ENCODE measurements at places on chromosomes 2 and 18.
A peak's percentile ranks its signal among the peaks of the same experiment; 100 is the strongest.

DNA sequence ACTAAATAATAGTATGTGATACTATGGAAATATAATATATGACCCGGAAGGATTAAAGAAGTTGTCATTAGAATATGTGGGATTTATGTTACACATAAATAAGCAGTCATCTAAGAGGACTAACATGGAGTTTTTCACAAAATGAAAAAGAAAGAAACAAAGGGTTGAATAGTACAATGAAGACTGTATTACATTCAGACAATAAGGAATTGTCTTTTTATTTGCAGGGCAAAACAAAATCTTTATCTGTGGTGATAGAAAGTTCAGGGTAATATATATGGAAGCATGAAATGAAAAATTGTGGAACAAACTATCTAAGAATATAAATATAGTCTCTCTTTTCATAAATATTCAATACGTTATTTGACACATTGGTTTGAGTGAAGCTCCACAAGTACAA is 5.8 kb downstream of the ERMN start:
- H3K4me1 ChIP-seq: no peaks in the 10 kb centered on the region
- no peak overlapping the region for H3K27ac ChIP-seq
- no peak overlapping the region for H3K4me3 ChIP-seq
- H3K27me3 ChIP-seq: no peaks in the 10 kb centered on the region
- H3K36me3 ChIP-seq: peaks cover 9% of the 10 kb centered on the region

- H3K27me3 ChIP-seq: no peaks in the 10 kb centered on the region
- no peak for DNase-seq
- H3K4me3 ChIP-seq: no peak overlapping the region
- no peak overlapping the region for H3K27ac ChIP-seq
These were observed 164.1 kb downstream of the GREB1L start for GRCh38 chr18:21406116-21406515.

DNA sequence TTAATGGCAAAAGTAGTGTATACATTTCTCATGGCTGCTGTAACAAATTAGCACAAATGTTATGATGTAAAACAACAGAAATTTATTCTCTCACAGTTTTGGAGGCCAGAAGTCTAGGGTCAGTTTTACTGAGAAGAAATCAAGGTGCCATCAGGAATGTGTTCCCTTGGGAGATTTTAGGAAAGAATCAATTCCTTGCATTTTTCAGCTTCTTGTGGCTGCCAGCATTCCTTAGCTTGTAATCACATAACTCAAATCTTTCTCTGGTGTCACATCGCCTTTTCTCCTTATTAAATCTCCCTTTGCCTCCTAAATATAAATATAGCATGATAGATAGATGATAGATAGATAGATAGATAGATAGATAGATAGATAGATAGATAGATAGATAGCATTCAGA is 307.0 kb upstream of the REG3G start:
- H3K4me3 ChIP-seq: no peak overlapping the region
- no peaks in the 10 kb centered on the region for H3K4me1 ChIP-seq
- H3K27me3 ChIP-seq: no peaks in the 10 kb centered on the region

DNA sequence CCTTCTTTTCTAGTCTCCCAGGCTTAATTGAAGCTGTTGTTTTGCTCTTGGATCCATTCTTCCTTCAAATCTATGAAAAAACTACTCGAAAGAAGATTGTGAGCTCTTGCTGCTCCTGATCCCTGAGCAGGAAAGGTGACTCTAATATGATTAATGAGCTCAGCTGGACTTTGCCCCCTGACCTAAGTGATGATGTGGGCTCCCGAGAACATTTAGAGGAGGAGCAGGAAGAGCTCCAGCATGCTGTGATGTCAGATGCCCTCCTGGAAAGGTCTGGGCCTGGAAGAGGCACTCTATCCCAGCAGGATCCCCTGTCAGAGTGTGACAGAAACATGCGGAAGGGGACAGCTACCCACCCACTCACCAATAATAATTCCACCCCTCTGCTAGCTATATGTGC is 117.9 kb upstream of the PELI1 start:
- no peaks in the 10 kb centered on the region for H3K27me3 ChIP-seq
- H3K4me1 ChIP-seq: peaks cover 6% of the 10 kb centered on the region
- no peak overlapping the region for H3K27ac ChIP-seq
- DNase-seq: no peak
- H3K36me3 ChIP-seq: no peaks in the 10 kb centered on the region
- no peak overlapping the region for H3K4me3 ChIP-seq

DNA sequence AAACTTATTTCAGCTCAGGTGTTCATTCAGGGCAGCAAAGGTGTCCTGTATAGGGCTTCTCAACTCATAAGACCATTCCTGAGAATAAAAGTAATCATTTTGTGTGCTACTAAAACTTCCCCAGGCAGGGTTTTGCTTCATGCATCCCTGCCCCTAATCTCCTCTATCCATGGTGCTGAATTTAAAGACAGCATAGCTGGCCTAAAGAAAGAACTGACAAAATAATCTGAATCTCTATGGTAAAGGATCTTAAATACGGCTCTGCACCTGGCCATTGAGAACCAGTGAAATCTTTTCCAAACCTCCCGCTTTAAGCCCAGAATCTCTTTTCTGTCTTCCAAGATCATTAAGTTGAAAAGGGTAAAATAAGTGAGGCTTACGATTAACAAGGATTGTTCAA is 292.1 kb upstream of the KLHL29 start:
- H3K4me1 ChIP-seq: no peaks in the 10 kb centered on the region
- no peak overlapping the region for H3K4me3 ChIP-seq
- no peaks in the 10 kb centered on the region for H3K27me3 ChIP-seq
- H3K27ac ChIP-seq: no peak overlapping the region

GRCh38 chr2:37985333-37985732 is 60.2 kb downstream of the RMDN2 start:
- H3K36me3 ChIP-seq: no peaks in the 10 kb centered on the region
- H3K4me1 ChIP-seq: peaks cover 4% of the 10 kb centered on the region
- no peak overlapping the region for H3K4me3 ChIP-seq
- H3K27ac ChIP-seq: no peak overlapping the region
- no peaks in the 10 kb centered on the region for H3K27me3 ChIP-seq

GRCh38 chr2:104872866-104873688 is 19.2 kb downstream of the POU3F3 start:
- no peaks in the 10 kb centered on the region for H3K36me3 ChIP-seq
- peaks cover 14% of the 10 kb centered on the region for H3K4me1 ChIP-seq
- peaks cover 30% of the 10 kb centered on the region for H3K27me3 ChIP-seq
- H3K4me3 ChIP-seq: peak overlapping the region; percentile 0

GRCh38 chr2:140076164-140076563 is 1296.0 kb upstream of the NXPH2 start:
- no peaks in the 10 kb centered on the region for H3K27me3 ChIP-seq
- no peaks in the 10 kb centered on the region for H3K36me3 ChIP-seq
- no peak overlapping the region for H3K4me3 ChIP-seq
- H3K27ac ChIP-seq: no peak overlapping the region

GRCh38 chr2:212892193-212892592 is 259.2 kb downstream of the IKZF2 start:
- H3K27ac ChIP-seq: no peak overlapping the region
- no peaks in the 10 kb centered on the region for H3K27me3 ChIP-seq
- no peaks in the 10 kb centered on the region for H3K4me1 ChIP-seq
- peak; percentile 23 for DNase-seq
- H3K36me3 ChIP-seq: no peaks in the 10 kb centered on the region

GRCh38 chr2:142142595-142142994 is 11.8 kb upstream of the LRP1B start:
- H3K4me1 ChIP-seq: no peaks in the 10 kb centered on the region
- no peak overlapping the region for H3K27ac ChIP-seq
- H3K27me3 ChIP-seq: no peaks in the 10 kb centered on the region
- H3K4me3 ChIP-seq: no peak overlapping the region
- no peaks in the 10 kb centered on the region for H3K36me3 ChIP-seq
- no peak for DNase-seq

- peaks cover under 1% of the 10 kb centered on the region for H3K36me3 ChIP-seq
- H3K27ac ChIP-seq: no peak overlapping the region
- H3K27me3 ChIP-seq: no peaks in the 10 kb centered on the region
- no peak for DNase-seq
These were observed 90.9 kb downstream of the ACVR1 start for GRCh38 chr2:157785200-157785599.

- no peaks in the 10 kb centered on the region for H3K36me3 ChIP-seq
- DNase-seq: no peak
- H3K27me3 ChIP-seq: no peaks in the 10 kb centered on the region
These were observed 1173.1 kb upstream of the ZEB2 start for GRCh38 chr2:145692971-145693478.

DNA sequence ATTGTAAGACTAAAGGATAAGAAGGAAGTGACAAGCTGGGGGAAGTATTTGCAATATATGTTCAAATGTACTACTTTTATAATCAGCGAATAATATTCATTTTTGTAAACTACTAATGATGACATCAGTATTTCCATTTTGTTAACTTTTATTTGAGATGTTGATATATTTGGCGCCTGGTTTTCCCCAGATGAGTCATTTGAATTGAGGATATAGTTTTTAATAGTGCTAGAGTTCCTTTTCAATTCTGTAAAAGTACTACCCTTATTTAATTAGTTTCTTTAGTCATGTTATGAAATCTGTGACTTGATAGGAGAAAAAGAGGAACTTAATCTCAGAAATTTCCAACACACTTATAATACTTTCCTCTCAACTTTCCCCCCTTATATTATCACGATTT is 495.3 kb downstream of the IRS1 start:
- no peak overlapping the region for H3K27ac ChIP-seq
- no peaks in the 10 kb centered on the region for H3K4me1 ChIP-seq
- H3K27me3 ChIP-seq: no peaks in the 10 kb centered on the region
- DNase-seq: no peak
- no peak overlapping the region for H3K4me3 ChIP-seq

GRCh38 chr2:217512259-217512658 is 490.5 kb downstream of the TNS1 start:
- H3K36me3 ChIP-seq: no peaks in the 10 kb centered on the region
- no peaks in the 10 kb centered on the region for H3K27me3 ChIP-seq
- H3K27ac ChIP-seq: no peak overlapping the region
- no peak overlapping the region for H3K4me3 ChIP-seq
- no peak for DNase-seq

DNA sequence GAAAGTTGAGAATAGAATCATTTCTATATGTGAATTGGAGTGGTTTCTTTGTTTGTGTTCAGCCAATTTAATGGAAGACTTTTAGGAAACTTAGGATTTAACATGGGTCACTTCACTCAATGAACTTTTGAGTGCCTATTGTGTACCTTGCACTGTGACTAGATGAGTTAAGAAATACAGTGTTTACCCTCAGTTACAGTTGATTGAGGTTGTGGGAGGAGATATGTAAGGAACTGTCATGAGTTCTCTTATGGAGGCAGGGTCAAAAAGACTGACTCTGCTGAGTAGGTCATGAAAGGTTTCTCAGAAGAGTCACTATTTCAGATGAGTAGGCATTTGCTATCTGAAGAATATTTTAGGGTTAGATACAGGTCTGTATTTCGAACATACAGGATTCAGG is 98.6 kb downstream of the RAB3GAP1 start:
- peaks cover 29% of the 10 kb centered on the region for H3K36me3 ChIP-seq
- no peak for DNase-seq
- H3K4me3 ChIP-seq: no peak overlapping the region
- H3K27ac ChIP-seq: no peak overlapping the region

DNA sequence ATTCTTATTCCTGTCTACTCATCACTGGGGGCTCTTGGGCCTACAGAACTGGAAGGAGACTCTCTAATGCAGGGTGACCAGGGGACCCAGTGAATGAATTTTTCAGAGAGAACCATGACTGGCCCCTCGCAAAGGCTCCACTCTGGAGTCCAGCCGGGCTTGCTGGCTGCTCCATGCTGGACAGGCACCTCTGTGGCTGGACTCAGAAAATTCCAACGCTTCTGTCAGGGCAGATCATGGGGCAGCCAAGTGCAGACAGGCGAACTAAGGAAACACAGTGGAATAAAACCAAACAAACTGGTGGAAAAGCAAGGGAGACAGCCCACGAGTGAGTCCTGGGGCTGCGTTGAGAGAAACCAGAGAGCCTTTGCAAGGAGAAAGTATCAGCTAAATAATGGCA is 57.2 kb downstream of the ACAA2 start:
- DNase-seq: no peak
- H3K4me3 ChIP-seq: no peak overlapping the region
- peaks cover 14% of the 10 kb centered on the region for H3K4me1 ChIP-seq
- H3K27ac ChIP-seq: no peak overlapping the region
- no peaks in the 10 kb centered on the region for H3K27me3 ChIP-seq
- no peaks in the 10 kb centered on the region for H3K36me3 ChIP-seq

GRCh38 chr2:215670396-215670795 is 234.5 kb upstream of the FN1 start:
- no peaks in the 10 kb centered on the region for H3K36me3 ChIP-seq
- no peak overlapping the region for H3K27ac ChIP-seq
- no peaks in the 10 kb centered on the region for H3K4me1 ChIP-seq
- no peaks in the 10 kb centered on the region for H3K27me3 ChIP-seq
- no peak for DNase-seq

- peak; percentile 48 for DNase-seq
- peaks cover 14% of the 10 kb centered on the region for H3K4me1 ChIP-seq
- H3K27ac ChIP-seq: no peak overlapping the region
- no peaks in the 10 kb centered on the region for H3K36me3 ChIP-seq
- no peak overlapping the region for H3K4me3 ChIP-seq
These were observed 86.0 kb upstream of the ALPP start for GRCh38 chr2:232292395-232293154.

GRCh38 chr18:57942493-57942892 is 101.5 kb upstream of the NEDD4L start:
- no peak for DNase-seq
- H3K4me3 ChIP-seq: no peak overlapping the region
- H3K27me3 ChIP-seq: no peaks in the 10 kb centered on the region
- H3K36me3 ChIP-seq: no peaks in the 10 kb centered on the region

DNA sequence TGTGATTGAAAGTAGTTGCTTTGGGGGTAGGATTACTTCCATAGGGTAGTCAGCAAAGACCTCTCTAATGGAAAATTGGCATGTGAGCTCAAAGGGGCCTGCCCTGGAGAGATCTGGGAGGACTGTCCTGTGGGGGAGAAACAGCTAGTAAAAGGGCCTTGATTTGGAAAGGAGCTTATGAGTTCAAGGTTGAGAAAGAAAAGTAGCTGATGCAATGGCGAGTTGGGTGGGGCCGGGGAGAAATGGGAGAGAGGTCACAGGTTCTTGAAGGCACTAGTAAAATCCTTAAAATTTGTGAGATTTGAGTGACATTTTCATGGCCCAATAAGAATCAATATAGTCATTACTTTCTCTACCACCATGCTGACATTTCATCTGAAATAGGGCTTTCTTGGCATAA is 82.0 kb upstream of the CCDC195 start:
- no peak for DNase-seq
- H3K36me3 ChIP-seq: peaks cover 100% of the 10 kb centered on the region
- no peak overlapping the region for H3K4me3 ChIP-seq

GRCh38 chr2:71613953-71614925 is 160.9 kb downstream of the DYSF start:
- peaks cover 2% of the 10 kb centered on the region for H3K36me3 ChIP-seq
- DNase-seq: peak; percentile 7
- H3K4me1 ChIP-seq: no peaks in the 10 kb centered on the region

GRCh38 chr2:25964891-25965290 is 17.4 kb downstream of the KIF3C start:
- H3K4me1 ChIP-seq: peaks cover 4% of the 10 kb centered on the region
- H3K27me3 ChIP-seq: no peaks in the 10 kb centered on the region
- H3K27ac ChIP-seq: no peak overlapping the region
- H3K4me3 ChIP-seq: no peak overlapping the region
- DNase-seq: no peak

All from natural killer cell (primary cell).